ENCODE measurements at places on chromosomes 7 and 10.

- DNase-seq, result no peak
Observed at GRCh38 chr7:2386964-2387669, 16.3 kb upstream of the CHST12 start.

GRCh38 chr10:101379663-101380352 lies 25.8 kb downstream of the BTRC start:
- DNase-seq, result no peak

DNA sequence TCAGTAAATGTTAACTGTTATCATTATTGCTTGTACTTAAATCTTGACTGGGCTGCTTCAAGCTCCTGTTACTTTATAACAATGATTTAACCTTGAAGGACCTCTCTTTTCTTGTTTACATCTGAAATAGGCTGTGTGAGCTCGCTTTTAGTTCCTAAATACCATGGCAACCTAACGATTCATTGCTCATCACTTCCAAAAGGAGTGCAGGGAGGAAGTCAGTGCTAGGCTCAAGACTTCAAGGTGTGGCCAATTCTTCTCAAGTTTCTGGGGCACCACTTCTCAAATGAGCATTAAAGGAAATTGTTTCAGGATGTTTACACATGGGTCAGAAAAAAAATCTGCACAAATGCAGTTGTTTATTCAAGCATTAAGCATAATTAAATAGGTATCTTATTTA lies 284.2 kb downstream of the MTERF1 start:
- DNase-seq, result no peak

DNA sequence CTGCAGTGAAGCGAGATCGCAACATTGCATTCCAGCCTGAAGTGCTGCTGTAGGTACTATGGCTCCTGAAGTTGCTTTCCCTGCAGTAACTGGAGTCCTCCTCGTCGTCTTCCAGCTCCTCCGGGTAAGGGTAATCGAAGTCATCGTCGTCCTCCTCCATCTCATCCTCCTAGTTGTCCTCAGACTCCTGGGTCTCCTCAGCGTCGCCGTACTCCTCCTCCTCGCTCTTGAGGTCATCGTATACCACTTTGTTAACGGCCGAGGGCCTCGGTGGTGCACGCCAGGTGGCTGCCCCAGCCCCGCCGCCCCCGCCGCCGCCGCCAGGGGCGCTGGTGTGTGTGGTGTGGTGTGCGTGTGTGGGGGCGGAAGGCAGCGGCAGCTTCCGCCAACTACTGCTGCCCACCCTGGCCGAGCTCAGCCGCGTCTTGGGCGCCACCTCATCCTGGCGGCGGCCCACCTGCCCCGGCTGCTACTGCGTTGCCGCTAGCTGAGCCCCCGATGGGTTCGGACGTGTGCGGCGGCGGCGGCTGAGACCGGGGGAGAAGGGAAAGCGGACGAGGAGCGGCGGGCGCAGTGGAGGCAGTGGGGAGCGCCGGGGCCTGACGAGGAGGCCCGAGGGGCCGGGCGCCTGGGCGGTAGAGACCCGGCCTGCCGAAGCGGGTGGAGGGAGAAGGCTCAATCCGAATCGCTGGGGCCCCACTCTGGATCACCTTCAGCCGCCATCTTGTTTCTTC lies 11.8 kb upstream of the ACBD5 start:
- peak; percentile 80 for DNase-seq

GRCh38 chr10:71219918-71220688 lies 7.7 kb downstream of the UNC5B start:
- DNase-seq, result no peak

- DNase-seq, result no peak
Observed at GRCh38 chr10:118843647-118844265, 89.0 kb upstream of the CACUL1 start.

DNA sequence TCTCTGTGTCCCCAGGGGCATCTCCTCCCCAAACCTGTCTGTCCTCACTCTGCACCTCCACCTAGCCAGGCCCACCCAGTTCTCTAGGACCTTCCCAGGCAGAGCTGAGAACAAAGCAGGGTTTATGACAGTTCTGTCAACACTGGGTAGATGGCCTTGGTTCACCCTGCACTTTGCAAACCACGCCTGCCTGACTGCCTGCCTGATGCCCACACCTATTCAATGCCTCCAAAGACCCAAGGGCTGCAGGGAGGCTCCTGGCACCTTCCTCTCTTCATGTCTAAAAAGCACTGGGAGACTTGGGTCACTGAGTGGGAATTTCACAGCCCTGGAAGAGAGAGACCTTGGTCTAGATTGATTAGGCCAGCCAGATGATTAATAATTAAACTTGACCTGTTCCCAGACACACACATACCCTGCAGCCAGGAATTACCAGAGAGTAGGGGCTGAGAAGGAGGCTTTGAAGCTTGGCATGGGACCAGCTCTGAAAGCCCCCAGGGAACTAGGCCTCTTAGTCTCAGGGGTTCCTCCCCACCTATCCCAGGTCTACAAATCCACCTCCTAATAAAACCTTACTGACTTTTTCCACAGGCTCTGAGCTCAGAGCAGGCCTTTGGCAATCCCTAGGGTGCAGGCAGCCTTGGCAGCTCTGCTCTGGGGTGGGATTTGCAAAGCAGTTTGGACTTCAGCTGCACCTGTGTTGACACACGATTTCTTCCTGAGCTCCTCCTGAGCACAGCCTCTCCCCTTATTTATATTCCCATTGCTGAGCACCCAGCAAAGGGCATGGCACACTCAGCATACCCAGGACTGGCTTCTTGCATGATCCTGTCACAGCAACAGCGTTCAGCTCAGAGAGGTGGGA lies 25.7 kb upstream of the PDCD4 start:
- no peak for DNase-seq

GRCh38 chr7:51067757-51068156 lies 248.9 kb downstream of the COBL start:
- DNase-seq, result no peak

GRCh38 chr10:117830787-117831212 lies 215.9 kb downstream of the RAB11FIP2 start:
- no peak for DNase-seq

DNA sequence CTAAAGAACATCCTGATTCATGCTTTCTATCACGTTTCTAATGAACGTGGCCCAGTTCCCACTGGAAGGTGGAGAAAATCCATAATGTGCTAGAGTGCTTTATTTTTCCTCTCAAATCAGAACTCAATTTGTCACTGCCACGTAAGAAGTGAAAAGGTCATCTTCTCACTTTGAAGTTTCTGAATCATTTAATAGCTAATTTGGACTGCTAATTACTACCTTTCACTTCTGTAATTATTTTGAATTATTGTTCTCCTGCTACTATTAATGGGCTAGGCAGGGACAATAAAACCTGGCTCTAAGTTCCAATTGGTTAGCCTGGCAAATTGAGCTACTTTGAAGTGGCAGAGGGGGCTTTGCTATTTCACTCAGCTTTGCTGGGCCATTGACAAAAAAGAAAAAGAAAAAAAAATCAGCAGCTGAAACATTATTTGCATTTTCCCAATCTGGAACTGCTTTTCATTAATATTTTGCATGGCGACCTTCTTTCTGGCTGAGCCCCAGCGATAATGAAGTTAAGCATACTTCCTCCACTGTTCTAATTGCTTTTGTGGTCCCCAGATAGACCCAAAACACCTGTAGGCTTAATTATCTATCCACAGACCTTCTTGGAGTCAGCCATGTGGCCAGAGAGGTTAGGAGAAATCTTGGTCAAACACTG lies 264.2 kb downstream of the SEC23IP start:
- no peak for DNase-seq

DNA sequence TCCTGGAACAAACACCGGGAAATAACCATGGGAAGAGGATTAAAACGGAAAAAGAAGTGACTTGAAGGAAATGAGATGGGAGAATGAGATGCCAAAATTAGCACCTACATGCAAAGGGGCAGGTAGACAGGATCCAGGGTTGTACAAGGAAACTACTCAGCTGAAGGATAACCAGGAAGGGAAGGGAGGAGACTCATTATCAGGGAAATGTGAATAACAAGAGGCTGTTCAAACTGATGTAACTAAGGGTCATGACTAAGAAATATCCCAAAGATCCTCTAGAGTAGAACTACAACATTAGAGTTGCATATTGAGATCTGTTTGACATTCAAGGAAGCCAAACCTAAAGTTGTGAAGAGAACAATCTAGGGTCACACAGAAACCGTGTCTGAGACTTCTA lies 166.2 kb upstream of the SP8 start:
- no peak for DNase-seq

DNA sequence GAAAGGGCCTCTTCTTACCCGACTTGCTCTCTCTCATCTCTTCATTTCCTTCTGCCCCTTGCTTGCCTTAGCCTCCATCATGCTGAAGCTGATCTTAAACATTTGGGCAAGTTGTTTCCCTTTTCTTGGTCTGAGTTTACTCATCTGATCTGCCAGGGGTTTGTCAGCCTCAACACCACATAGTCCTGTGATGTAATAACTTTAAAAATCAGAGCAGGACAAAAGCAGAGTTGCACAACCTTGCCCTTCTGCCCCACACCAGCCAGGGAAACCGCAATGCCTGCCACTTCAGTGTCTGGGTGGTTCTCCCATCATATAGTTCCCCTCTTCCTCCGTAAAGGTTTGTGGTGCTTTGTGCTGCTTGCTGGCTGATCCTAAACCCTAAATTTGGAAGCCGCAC lies 9.9 kb upstream of the LIPM start:
- no peak for DNase-seq

DNA sequence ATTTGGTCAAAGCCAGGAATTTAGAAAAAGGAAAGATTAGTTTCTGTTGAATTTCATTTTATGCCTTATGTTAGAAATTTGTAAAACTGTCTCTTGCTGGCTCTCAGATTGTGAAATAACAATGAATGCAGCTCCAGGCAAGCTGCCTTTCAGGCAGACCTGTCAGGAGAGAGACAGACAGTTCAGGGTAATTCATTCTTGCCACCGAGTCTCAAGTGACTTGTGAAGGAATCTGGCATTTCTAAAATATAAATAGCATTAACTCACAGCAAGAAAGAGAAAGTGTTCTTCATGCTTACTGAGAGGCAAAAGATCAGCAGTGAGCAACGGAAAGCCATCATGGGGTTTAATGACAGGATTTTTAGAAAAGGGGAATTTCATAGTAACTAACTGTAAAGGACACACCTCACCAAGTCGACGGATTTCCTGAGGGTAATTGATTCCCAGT lies 442.3 kb upstream of the AKR1E2 start:
- DNase-seq, result no peak

DNA sequence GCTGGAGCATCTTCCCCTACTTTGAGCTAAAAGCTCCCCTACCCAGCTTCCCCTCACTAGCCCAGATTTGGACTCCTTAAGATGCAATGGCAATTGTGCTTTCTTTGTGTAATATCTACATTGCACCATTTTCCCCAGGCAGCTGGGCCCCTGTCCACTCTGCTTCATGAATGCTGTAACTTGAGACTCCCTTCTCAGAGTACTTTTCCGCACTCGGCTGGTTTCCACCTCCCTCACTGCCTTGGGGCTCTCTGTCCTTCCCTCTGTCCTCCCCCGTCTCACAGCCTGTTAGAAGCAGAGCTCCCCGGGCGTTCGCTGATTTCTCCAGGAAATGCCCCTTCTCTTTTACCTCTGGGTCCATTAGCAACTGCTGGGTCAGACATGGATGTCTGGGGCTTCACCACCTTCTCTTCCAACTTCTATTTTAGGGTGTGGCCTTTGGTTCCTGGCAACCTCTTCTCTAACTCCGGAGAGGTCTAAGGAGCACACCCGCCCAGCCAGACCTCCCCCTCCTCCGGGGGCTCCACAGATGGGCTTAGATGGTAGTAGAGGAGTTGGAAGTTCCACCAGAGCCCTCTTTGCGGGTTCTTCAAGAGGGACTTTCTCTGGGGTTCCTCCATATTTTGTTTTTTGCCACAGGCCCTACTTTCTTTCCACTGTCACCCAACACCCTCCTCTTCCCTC lies 2.9 kb upstream of the TMEM72 start:
- no peak for DNase-seq

DNA sequence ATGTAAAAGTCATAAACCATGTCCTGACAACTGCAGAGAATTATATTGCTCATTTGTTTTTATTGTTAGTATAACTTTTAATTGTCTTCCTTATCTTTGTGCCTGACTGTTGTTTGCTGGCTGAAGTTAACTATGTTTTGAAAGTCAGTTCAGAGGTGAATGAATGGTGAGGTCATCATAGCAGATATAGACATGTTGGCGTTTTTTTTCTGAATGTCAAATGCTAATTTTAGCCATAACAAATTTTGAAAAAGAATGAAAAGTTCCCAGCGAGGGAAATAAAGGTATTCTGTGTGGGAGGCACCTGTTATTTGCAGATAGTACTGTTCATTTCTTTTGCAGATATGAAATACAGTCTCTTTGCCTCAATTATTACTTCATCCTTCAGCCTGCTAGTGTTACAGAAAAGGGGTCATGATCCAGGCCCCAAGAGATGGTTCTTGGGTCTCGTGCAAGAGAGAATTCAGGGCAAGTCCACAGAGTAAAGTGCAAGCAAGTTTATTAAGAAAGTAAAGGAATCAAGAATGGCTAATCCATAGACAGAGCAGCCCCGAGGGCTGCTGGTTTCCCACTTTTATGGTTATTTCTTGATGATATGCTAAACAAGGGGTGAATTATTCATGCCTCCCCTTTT lies 96.5 kb downstream of the CAMK1D start:
- no peak for DNase-seq

DNA sequence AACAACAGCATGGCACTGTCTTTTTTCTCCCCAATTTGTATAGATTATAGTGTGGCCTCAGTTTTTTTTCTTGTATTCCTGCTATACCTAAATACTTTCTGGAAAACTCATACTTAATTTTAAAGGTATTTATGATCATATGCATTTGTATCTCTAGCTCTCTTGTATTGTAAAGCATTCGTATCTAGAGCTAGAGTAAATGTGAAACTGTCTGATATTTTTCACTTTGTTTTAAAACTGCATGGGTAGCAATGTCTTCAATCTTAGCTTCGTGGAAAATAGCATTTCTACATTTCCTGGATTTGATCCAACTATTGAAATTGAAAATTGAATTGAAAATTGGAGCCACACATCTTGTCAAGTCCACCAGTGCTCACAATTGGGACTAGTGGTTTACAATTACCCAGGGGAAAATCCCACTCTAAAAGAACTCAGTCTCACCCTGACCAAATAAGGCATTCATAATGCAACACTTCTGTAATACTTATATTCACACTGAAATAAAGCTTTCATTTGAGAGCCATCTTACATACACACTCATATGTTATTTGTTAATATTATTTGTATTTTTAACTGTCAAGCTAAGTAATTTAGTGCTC lies 51.3 kb upstream of the KLF6 start:
- no peak for DNase-seq

GRCh38 chr7:44977304-44977958 lies 1.4 kb downstream of the MYO1G start:
- DNase-seq, result peak; percentile 66

- no peak for DNase-seq
Observed at GRCh38 chr10:93154531-93154930, 80.8 kb downstream of the CYP26A1 start.
